ENCODE measurements at places on chromosomes 11 and 22.

DNA sequence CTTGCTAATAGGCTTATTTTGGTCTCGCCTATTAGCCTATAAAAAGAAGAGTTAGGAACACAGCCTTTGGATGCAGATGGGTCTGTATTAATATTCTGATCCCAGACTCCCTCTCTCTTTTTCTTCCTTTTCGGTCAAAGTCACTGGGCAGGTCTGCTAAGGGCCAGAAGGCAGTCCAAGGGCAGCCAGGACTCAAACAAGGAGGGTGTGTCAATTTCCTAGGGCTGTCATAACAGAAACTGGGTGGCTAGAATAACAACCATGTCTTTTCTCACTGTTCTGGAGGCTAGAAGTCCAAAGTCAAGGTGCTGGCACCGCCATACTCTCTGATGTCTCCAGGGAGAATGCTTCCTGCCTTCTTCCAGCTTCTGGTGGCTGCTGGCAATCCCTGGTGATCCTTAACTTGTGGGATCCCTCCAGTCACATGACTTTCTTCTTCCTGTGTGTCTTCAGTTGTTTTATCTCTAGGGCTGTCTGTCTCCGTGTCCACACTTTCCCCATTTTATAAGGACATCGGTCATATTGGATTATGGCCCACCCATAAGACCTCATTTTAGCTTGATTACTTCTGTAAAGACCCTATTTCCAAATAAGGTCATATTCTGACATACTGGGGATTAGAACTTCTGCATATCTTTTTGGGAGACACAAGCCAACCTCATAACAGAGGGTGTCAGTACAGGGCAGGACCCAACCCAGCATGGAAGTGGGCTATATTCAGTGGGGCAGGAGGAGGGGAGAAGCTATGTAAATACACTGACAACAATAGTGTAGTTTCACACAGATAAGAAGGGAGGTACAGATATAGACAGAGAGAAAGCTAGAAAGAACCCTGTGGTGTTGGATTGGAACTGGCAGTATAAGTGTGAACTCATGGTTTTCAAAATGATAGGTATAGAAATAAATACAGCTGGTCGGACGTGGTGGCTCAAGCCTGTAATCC is 5.9 kb upstream of the CSF2RB start:
- no peak for DNase-seq

GRCh38 chr22:47591709-47592108 is 829.3 kb downstream of the TBC1D22A start:
- no peak for DNase-seq

DNA sequence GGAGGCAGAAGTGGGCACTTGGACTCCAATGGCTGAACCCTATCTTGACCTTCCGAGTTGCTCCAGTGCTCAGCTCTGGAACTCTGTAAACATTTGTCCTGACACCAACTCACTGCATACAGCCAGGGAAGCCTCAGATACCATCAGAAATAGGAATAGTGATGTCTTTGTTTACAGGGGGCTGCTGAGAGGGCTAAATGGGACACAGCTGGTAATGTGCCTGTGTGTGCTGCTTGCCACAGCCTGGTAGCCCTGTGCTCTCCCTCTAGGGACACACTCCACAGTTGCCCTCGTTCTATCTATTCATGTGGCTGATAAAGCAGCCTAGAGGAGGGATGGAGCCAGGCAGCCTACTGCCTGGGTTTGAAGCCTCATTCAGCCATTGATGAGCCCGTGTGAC is 559.8 kb downstream of the MIAT start:
- no peak for DNase-seq

DNA sequence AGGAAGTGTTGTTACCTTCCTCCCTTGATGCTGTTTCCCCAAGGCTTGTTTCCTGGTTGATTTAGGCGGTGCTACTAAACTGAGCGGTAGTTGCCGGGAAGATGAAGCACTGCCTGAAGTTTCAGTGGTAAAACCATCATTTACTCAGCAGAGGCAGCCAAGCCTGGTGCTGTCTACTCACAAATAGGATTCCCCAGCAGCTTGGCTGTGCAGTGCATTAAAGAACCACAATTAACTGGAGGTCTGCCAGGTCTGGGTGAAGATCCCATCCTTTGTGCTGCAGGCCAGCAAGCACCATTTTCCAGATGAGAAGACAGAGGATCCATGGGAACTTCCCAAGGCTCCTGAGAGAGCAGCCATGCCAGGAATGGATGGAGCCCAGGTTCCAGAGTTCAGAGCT is 231.9 kb upstream of the E2F8 start:
- DNase-seq: no peak

DNA sequence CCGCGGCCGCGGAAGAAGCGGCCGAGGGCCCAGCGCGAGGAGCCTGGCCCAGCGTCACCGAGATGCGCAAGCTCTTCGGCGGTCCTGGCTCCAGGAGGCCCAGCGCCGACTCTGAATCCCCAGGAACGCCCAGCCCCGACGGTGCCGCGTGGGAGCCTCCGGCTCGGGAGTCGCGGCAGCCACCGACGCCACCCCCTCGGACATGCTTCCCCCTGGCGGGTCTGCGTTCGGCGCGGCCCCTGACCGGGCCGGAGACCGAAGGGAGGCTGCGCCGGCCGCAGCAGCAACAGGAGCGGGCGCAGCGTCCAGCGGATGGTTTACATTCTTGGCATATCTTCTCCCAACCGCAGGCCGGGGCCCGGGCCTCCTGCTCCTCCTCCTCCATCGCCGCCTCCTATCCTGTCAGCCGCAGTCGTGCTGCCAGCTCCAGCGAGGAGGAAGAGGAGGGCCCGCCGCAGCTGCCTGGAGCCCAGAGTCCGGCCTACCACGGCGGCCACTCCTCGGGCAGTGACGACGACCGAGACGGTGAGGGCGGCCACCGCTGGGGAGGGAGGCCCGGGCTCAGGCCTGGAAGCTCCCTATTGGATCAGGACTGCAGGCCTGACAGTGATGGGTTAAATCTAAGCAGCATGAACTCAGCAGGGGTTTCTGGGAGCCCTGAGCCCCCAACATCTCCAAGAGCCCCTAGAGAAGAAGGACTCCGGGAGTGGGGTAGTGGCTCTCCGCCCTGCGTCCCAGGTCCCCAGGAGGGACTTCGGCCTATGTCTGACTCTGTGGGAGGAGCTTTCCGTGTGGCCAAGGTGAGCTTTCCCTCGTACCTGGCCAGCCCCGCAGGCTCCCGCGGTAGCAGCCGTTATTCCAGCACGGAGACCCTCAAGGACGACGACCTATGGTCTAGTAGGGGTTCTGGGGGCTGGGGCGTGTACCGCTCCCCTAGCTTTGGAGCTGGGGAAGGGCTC is 1.2 kb downstream of the ARHGEF17 start:
- DNase-seq: no peak

- DNase-seq: no peak
Observed at GRCh38 chr11:10584071-10584501, 15.6 kb upstream of the LYVE1 start.

DNA sequence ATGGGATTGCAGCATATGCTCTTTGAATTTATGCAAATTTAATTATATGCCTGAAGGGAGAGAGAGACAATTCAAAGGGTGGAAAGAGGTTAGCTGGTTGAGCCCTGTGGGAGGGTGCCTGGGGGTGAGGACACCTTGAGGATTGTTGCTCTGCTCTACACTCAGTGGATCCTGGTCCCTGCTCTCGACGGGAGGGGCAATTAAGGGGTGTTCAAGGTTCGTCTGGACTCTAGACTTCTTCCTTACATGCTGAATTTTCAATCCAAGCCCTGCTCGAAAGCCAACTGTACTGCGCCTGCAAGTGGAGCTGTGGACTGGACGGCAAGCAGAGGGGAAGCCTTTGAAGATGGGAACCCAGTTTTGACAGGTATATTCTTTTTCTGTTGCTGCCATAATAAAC is 15.5 kb upstream of the OR5M11 start:
- DNase-seq: no peak

- no peak for DNase-seq
Observed at GRCh38 chr11:12771875-12772274, 97.7 kb downstream of the TEAD1 start.

DNA sequence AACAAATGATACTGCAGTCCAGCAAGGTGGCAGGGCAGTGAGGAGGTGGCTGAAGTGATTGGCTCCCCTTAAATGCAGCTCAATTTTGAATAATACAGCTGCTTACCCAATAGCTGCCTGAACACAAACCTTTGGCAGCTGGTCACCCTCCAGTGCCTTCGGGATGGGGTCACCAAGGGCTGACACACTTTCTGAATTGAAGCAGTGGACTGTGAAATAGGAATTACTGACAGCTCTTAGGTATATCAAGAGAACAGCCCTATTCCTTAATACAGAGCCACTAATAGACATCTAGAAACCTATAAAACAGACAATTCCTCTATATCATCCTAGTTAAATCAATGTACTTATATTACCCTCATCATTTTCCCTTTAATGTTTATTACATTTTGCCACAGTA is 474.2 kb upstream of the KIRREL3 start:
- DNase-seq: no peak

GRCh38 chr11:5380740-5381342 is 2.8 kb upstream of the OR51M1 start:
- DNase-seq: peak; percentile 54

DNA sequence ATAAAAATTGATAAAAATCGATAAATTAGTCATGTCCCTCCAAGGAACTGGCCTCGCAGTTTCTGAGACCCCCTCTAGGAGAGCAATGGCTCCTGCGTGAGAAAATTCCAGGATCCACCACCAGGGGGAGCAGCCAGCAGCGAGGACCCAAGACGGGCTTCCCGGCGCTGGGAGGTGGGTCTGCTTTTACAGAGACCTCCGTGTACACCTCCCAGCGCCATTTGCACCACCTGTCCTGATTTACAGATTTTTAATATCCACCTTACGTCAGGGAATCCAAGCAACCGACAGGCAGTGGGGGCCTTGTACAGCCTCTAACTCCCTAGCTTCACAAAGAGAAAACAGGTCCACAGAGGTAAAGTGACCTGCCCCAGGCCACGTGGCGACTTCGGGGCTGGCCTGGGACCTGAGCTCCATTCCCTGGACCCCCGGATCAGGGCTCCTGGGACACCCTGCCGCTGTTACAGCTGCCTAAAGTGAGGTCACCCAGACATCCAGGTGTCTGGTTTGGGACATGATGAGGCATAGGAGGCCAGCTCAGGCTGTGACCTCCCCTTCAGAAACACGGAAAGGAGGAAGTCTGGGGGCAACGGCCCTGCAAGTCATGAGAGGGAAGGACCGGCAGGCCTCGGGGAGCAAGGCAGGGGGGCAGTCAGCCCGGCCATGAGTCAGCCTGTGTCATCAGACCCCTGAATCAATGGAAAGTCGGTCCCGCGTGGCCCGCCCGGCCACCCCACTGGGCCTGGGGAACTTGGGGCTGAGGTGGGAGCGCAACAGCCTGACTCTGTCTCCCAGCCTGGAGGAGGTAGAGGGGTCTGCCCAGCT is 3.5 kb downstream of the OSM start:
- no peak for DNase-seq

GRCh38 chr11:88327061-88327460 is 10.5 kb downstream of the CTSC start:
- DNase-seq: no peak

- DNase-seq: no peak
Observed at GRCh38 chr11:1639102-1639620, 9.6 kb downstream of the KRTAP5-5 start.

- DNase-seq: no peak
Observed at GRCh38 chr22:22714600-22715335, 70.4 kb downstream of the GGTLC2 start.

DNA sequence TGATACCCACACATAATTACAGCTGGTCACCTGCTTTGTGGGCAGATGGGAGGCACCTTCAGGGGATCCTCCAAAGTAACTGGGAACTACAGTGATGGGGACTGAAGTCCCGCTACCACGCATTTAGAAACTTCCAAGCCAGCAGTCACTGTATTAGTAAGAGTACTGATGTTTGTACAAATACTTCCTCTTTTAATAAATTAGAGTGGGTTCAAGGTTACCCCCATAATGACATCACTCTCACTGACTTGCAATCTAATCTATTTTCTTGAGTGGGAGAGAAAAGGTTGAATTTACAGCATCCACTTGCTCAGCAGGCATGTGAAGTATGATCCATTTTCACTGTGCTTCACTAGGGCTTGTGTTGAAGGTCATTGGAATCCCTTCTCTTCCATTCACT is 72.1 kb upstream of the TIMP3 start:
- no peak for DNase-seq

DNA sequence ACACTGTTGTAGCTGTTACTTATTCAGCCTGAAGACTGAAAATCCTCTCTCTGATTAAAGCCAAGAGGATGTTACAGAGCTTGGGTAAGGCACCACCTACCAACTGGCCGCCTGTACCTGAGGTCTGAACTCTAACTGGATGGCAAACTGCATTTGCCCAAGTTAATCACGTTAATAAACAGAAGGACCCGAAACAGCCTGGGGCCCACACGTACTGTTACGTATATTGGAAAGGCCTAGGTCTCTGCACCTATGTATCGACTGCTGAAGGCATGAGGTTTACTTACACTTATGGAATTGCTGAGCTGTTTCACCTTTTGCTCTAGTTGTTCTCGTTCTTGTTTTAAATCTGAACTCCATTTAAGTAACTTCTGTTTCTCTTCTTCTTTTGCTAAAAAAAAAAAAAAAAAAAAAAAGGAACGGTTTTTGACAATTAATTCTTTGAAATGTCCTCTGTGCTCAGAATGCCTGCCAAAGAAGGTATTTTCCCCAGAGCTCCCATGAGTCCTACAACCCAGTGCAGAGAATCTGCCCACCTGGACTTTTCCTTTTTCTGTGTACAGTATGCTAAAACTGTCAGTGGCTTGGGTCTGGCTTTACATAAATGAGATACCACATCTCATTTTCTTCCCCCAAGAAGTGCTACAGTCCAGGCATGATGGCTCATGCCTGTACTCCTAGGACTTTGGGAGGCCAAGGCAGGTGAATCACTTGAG is 13.1 kb downstream of the LARGE2 start:
- DNase-seq: no peak

- no peak for DNase-seq
Observed at GRCh38 chr22:30306627-30307011, 17.3 kb upstream of the CASTOR1 start.

- peak; percentile 83 for DNase-seq
Observed at GRCh38 chr22:31857247-31857646, 87.1 kb upstream of the YWHAH start.

DNA sequence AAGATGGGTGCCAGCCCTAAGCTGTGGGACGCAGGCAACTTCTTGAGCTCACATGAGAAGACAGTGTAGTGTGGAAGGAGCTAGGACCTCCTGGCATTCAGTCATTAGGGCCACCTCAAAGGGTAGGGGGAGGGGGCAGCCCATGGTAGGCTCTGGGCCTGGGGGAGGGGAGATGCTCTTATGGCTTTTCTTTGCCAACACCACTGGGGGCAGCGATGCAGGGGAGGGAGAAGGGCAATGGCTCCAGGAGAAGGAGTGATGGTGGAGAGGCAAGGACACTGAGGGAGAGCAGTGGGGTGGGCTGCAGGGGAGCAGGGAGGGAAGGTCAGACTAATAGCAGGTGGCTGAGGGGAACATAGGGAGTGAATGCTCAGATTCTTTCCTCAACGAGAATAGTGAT is 63.3 kb upstream of the SUSD2 start:
- DNase-seq: peak; percentile 42

- no peak for DNase-seq
Observed at GRCh38 chr11:75810637-75811390, 4.2 kb upstream of the UVRAG start.

GRCh38 chr11:87006035-87006434 is 31.7 kb upstream of the TMEM135 start:
- no peak for DNase-seq

- peak; percentile 71 for DNase-seq
Observed at GRCh38 chr11:118621071-118621783, 13.8 kb downstream of the PHLDB1 start.
